ENCODE measurements at places on chromosomes 6 and 20. TPM values are rescaled to one million over a fixed set of nuclear protein-coding genes. Genes with fewer than 3 reads are reported as not detected.

C20orf202 gene
- polyA plus RNA-seq = 0.58 TPM

LTB gene
- 1.4 TPM for polyA plus RNA-seq

RAB23 gene
- 41.9 TPM for polyA plus RNA-seq

DNA sequence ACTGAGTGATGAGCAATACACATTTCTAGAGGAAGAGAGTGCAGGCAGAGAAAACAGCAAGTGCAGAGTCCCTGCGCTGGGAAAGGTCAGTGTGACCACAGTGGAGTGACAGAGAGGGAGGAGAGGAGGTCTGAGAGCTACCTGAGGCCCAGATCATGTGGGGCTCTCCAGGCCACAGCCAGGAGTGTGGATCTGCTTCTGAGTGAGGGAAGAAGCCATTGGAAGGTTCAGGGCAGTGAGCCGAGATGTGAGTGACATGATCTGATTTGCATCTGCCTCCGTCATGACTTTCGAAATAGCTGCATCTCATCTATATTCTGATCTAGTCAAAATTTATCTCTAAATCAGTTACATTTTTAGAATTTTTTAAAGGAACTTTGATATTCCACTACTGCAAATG, 367.1 kb downstream of the PREX1 start:
- no peak for DNase-seq

- DNase-seq = no peak
These were observed 55.1 kb downstream of the IRF4 start for GRCh38 chr6:446418-447366.

DNA sequence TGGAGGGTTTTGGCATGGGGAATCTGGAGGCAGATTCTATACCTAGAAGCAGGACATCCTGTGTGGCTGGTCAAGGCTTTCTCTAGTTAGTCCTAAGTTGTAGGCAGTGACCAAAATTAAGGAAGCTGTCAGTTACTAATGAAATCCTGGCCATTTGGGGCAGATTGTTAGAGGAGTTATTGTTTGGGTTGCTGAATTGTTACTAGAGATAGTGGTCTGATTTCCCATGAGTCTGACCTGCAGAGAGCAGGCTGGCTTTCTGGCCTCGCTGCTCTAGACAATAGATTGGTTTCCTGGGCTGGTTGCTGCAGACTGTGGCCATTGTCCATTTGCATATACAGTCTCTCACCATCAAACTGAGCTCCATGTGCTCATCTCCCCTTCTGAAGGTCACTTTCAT, 205.0 kb upstream of the SASH1 start:
- no peak for DNase-seq
